ENCODE measurements at places on chromosomes 1 and 21. TPM values are rescaled to one million over a fixed set of nuclear protein-coding genes. Genes with fewer than 3 reads are reported as not detected.

C8B gene
- not detected for total RNA-seq

DRAXIN gene
- total RNA-seq, result 60.1 TPM

GABPB2 gene
- 5.8 TPM for total RNA-seq

DNA sequence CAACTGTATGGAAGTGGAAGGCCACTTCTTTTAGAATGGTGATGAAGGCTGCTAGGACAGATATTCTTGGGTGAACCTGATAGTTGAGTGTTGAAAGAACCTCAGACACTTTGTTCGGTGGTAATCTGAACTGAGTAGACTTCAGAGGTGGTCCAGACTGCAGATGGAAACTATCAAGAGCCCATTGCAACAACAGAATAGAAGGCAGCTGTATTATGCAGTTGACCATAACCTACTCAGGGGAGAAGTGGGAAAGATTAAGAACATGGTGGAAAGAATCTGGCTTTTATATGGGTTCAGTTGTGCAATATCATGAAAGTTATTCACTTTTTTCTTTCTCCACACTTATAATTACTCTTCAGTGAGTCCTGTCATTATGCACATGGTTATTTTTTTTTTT, 194.0 kb downstream of the KCNK2 start:
- DNase-seq, result no peak

CD101 gene
- total RNA-seq, result 0.70 TPM

DNA sequence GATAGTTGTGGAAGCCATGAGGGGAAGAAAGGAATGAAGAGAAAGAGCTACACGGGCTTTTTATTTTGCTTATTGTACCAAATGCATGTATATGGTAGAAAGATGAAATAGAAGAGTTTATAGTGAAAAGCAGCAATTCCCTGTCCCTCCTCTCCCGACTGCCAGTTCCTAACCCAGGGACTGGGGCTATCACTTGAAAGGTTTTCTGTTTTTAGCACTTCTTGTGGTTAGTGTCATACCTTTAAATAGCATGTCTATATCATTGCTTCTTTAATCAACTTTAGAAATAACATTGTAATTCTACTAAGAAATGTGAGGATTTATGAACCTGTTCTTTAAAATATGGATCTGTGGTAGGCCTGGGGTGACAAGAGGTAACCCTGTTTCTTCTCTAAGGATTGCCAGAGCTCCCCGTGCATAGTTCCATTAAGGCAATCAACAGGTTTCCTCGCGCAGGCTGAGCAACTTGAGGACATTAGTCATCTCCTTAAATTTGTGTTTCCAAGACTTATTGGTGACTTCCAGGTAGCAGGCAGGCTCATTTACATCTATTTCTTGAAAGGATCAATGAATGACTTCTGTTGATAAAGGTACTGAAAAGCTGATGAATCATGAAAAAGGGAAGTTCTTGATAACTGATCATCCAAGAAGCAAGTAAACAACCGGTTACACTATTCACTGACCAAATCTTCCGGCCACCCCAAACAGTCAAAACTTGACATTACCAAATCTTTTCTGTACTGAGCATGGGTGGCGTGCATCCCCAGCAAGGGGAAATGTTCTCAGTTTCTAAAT, 37.8 kb upstream of the S1PR1 start:
- DNase-seq, result no peak

USP21 gene
- total RNA-seq, result 12.0 TPM

DNA sequence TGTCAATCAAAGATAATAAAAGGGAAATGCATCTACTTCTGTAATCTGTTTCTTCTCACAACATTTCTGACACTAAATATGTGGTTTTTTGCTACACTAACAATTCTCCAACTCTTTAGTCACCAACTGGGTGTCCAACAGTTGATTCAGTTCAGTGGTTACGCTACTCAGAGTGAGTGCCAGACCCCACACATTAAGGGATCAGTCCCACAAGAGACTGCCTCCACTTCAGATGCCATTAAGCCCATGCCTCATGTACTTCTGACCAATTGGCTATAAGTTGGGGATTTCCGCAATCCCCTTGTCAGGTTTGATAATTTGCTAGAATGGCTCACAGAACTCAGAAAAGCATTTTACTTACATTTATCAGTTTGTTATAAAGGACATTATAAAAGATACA, 28.4 kb downstream of the RNF2 start:
- no peak for DNase-seq

DNA sequence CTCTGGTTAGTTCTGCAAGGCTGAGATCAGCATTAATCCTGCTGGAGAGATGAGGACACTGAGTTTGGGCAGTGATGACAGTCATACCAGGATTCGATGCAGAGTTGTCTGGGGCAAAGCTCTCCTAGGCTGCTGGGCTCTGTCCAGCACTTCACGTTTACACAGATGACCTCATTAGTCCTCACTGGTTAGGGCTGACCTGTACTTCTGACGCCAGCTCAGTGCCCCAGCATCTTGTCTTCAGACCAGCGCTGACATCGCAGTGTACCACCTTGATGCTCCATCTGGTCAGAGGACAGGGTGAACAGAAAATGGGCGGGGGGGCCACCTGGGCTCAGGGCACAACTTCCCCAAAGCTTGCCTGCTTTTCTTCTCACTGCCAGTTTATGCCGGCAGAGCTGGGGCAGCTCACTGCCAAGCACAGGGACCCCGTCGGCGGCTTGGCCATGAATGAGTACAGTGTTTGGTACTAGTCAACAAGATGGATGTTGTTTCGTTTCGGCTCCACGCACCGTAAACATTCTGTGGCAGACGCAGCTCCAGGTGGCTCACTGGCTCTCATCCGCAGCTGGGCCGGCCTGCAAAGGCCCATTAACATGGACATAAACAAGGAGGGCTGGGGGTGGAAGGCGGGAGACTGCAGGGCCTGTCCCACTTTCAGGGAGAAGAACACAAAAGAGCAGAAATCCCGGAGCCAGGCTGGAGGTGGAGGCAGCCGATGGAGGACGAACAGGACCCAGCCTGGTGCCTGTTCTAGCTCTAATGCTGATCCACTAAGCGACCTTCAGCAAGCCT, 118.7 kb downstream of the GLIS1 start:
- peak; percentile 38 for DNase-seq

PKP1 gene
- total RNA-seq, result not detected

GRCh38 chr1:177571485-177572076, 398.3 kb downstream of the SEC16B start:
- no peak for DNase-seq

- no peak for DNase-seq
Observed at GRCh38 chr1:72837781-72838180, 555.4 kb upstream of the NEGR1 start.

DNA sequence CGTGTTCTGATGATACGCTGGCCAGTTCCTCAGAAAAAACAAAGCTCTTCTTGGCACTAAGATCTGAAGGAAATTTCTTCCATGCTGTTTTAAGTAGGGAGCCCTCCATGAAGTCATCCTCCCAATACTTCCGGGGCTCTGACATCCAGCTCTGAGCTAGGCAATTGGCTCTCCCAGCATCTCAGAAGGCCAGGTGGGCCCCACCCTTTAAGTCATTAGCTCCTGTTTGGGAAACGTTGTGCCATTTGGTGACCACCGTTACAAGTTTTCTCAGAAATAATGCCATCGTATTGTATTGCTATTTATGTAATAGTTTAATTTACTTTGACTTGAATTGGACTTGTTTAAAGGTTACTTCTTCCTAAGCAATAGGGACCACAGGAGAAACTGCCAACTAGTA, 130.3 kb upstream of the EDN2 start:
- no peak for DNase-seq

USH2A gene
- 0.37 TPM for total RNA-seq

- no peak for DNase-seq
Observed at GRCh38 chr21:43209575-43210453, 41.0 kb downstream of the CRYAA start.

HAO2 gene
- total RNA-seq, result 0.38 TPM

MROH9 gene
- total RNA-seq, result not detected

NPR1 gene
- total RNA-seq, result 10.7 TPM

UMODL1 gene
- 0.73 TPM for total RNA-seq

CNKSR1 gene
- 23.1 TPM for total RNA-seq

DNA sequence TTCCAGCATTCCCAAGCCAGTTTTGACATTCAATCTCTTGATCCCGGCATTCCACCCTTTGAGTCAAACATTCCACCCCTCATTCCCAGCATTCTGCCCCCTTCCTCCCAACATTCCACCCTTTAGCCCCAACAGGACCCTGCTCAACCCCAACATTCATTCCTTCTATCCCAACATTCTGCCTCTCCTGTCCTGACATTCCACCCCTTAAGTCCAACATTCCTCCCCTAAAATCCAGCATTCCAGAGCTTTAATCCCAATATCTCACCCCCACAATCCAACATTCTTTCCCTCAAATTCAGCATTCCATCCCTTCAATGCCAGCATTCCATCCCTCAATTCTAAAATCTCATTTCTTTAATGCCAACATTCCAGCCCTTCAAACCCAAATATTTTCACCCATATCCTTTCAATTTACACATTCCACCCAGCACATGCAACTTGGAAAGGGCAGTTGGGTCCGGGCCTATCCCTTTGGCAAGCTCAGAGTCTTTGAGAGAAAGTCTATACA, 22.9 kb downstream of the DDX20 start:
- DNase-seq, result no peak

KRTAP11-1 gene
- not detected for total RNA-seq

- no peak for DNase-seq
Observed at GRCh38 chr1:246797597-246797996, 73.4 kb downstream of the SCCPDH start.

DNA sequence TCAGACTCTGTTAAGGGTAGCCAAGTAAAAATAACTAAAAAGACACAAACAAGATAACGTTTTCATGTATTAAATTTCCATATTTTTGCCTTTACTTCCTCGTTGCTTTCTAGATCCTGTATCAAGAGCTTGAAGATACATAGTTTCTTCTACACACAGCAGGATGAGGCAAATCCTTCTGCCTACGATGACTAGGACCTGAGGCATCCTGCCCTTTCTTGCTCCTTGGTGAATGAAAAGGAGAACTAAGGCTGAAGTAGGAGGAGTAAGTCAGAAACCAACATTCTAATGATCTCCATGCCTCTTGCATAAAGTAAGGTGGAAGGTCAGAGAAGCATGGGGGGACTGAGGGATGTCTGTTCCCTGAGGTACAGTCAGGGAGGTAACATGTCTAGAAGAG, 102.6 kb downstream of the GPATCH2 start:
- DNase-seq, result no peak

- no peak for DNase-seq
Observed at GRCh38 chr1:229619002-229619401, 6.9 kb downstream of the TAF5L start.

- DNase-seq, result no peak
Observed at GRCh38 chr1:177732178-177732577, 237.7 kb downstream of the SEC16B start.

DNA sequence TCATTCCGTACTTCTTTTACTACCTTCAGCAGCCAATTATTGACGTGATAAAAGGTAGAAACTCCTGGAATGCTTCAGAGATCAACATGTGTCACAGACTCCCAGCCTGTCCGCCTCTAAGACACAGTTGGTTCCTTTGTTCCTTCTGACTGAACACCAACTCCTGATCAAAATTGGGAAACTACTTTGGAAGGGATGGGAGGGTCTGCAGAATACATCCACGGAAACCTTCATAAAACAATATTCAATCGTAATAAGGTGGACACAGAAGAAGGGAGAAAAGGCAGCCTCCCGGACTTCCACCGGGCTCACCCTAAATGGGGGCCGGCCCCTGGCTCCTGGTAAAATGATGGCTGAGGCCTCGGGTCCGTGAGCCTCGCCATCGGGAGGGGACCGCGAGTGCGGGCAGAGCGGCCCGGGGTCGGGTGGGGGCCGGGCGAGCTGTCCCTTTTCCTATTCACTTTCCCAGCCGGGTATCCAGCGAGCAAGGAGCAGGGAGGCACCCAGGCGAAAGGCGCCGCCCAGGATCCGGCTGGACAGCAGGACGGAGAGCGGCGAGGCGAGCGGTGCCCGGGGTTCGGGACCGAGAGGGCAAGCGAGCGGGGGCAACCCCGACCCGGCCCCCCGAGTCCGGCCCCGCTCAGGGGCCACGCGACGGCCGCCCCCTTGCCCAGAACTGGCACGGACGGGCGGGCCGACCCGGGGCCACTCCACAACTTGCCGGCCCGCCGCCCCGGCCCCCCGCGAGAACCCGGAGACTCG, 805 bp downstream of the NRIP1 start:
- peak; percentile 75 for DNase-seq

GRCh38 chr1:162846256-162847212, 14.4 kb downstream of the CCDC190 start:
- DNase-seq, result no peak

DNA sequence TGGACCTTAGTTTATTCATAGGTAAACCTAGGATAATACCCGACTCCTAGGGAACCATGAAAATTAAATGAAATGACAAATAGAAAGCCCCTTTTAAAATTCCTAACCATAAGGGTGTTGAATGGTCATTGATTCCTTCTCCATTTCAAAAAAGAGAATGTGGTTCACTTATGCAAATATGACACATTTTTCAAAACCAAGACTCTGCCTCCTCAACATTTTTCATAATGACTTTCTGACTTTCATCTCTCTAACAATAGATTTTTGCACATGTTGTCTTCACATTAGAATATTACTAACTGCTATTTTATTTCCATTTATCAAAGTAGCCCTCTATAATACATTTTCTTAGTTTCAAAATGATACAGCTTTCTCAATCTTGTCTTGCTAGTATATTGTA, 169.1 kb downstream of the NTNG1 start:
- DNase-seq, result no peak

DNASE2B gene
- 0.38 TPM for total RNA-seq

GRCh38 chr1:17735348-17735747, 19.8 kb upstream of the ACTL8 start:
- DNase-seq, result no peak

DNA sequence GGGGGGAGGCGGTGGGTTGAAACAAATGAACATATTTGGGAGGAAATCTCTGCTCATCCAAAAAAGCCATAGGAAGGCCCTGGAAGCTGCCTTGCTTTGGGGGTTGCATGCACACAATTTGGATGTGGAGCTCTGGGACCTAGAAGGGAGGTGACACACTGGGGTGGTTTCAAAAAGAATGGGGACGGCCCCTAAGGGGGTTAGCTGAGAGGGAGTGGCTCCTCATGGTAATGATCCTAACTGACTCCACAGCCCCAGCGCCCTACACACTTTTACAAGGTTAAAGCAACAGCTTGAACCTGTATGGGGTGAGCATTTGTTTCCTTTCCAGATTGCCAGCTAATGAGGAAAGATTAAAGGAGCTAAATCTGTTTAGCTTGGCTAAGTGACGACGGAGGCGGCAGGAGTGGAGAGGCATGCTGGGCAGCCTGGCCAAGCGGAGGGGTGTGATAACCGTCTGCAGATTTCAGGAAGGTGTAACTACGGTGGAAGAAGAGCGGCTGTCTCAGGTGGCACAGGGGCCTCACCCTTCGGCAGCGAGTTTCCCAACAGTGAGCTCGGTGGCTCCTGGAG, 107.3 kb downstream of the RNF220 start:
- no peak for DNase-seq

GRCh38 chr1:167400359-167400953, 117.9 kb downstream of the CD247 start:
- DNase-seq, result no peak

GRCh38 chr1:18899363-18900049, 2.8 kb downstream of the ALDH4A1 start:
- no peak for DNase-seq

DNA sequence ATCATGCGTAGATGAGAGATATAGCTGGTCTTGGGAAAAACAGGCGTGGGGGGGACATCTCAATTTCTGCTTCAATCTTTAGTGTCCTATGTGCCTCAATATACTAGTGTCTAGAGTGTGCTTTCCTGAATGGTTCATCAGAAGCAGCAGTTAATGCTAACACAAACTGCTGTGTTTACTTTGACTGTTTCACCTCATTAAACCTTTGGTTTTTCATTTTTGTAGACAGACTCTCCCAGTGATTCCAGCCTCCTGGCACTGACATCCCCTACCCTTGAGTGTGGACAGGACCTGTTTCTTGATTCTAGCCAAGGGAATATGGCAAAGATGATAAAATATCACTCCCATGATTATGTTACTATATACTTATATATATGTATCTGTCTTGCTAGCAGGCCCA, 37.6 kb downstream of the ZYG11A start:
- no peak for DNase-seq

All from H7 (cell line).